MCF 10A (cell line): ENCODE measurements at places on chromosomes 13 and 19. TPM values are rescaled to one million over a fixed set of nuclear protein-coding genes. Genes with fewer than 3 reads are reported as not detected.

The CABP5 gene
- not detected in 2 replicates for total RNA-seq

The VAV1 gene
- total RNA-seq = not detected in 2 replicates

The KLHL26 gene
- total RNA-seq = 6.6 and 8.9 TPM in 2 replicates

The CEP89 gene
- total RNA-seq = 24.7 and 28.4 TPM in 2 replicates

The CGB1 gene
- not detected in 2 replicates for total RNA-seq

The CYP4F8 gene
- not detected in 2 replicates for total RNA-seq

The INSL3 gene
- not detected in 2 replicates for total RNA-seq

The CLEC17A gene
- not detected in 2 replicates for total RNA-seq

The NDFIP2 gene
- 66.0 and 81.6 TPM in 2 replicates for total RNA-seq

The MCF2L gene
- not detected in 2 replicates for total RNA-seq

The GPC6 gene
- total RNA-seq = 8.4 and 9.7 TPM in 2 replicates

The OR4F17 gene
- total RNA-seq = not detected in 2 replicates
